Activated CD4-positive, alpha-beta T cell treated with anti-CD3 and anti-CD28 coated beads for 1 hour (primary cell): ENCODE measurements at places on chromosomes 12 and 14.

- DNase-seq = no peak
Observed at GRCh38 chr12:113002155-113002554, 23.8 kb downstream of the OAS2 start.

- DNase-seq = no peak
Observed at GRCh38 chr12:6332459-6332858, 9.4 kb downstream of the TNFRSF1A start.

- no peak for DNase-seq
Observed at GRCh38 chr12:108638141-108638827, 4.6 kb upstream of the SELPLG start.

GRCh38 chr12:52884526-52885293, 20.2 kb downstream of the KRT8 start:
- DNase-seq = peak; percentile 73

GRCh38 chr12:111788178-111788654, 21.5 kb downstream of the ALDH2 start:
- DNase-seq = no peak

GRCh38 chr14:81268016-81268416, 47.3 kb upstream of the GTF2A1 start:
- no peak for DNase-seq

DNA sequence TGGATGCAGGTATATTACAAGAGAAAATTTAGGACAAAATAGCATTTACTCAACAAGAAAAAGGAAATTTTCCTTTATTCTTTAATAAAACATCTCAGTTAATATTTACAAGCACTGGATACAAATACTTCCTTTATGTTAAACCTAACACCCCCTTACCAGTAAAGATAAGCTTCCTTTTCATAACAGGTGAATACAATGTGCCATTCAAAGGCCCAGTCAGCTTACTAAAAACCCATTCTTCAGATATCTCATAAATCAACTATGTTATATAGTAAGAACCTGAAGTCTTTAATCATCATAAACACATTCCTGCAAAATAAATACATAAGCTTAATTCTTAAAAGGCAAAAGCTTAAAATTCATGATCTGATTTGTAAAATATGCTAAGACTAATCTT, 52.6 kb downstream of the LRP6 start:
- DNase-seq = no peak

- DNase-seq = no peak
Observed at GRCh38 chr14:49367696-49368095, 218.5 kb downstream of the RPS29 start.

DNA sequence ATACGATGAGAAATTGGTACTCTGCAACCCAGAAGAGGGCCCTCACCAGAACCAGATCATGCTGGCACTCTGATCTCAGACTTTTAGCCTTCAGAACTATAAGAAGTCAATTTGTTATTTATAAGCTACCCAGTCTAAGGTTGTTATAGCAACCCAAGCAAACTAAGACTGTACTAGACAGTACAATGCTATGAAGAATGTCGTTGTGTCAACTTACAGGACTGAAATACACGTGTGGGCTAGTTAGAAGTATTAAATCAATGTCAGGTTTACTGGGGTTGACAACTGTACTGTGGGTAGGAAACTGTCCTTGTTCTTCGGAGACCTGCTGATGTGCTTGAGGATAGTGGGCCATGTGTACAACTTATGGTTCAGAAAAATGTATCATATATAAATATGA, 19.7 kb downstream of the DUSP16 start:
- no peak for DNase-seq

GRCh38 chr12:107399046-107399445, 286.6 kb upstream of the PWP1 start:
- DNase-seq = no peak

- DNase-seq = no peak
Observed at GRCh38 chr12:5794156-5794555, 150.9 kb downstream of the ANO2 start.
